GM23338 (cell line): ENCODE measurements at places on chromosomes 1 and 21. TPM values are rescaled to one million over a fixed set of nuclear protein-coding genes. Genes with fewer than 3 reads are reported as not detected.
A peak's percentile ranks its signal among the peaks of the same experiment; 100 is the strongest.

Gene BARHL2
- total RNA-seq = not detected in 2 replicates

Gene LYPLA2
- total RNA-seq = 180 and 204 TPM in 2 replicates

GRCh38 chr1:234531151-234531635 is 52.2 kb upstream of the TARBP1 start:
- DNase-seq = peak; percentile 42

- no peak for DNase-seq
These were observed 73.3 kb downstream of the MDM4 start for GRCh38 chr1:204589409-204590038.

GRCh38 chr1:52919051-52919722 is 2.4 kb downstream of the ECHDC2 start:
- DNase-seq = no peak
